ENCODE measurements at places on chromosomes 3 and 15. TPM values are rescaled to one million over a fixed set of nuclear protein-coding genes. Genes with fewer than 3 reads are reported as not detected.

DNA sequence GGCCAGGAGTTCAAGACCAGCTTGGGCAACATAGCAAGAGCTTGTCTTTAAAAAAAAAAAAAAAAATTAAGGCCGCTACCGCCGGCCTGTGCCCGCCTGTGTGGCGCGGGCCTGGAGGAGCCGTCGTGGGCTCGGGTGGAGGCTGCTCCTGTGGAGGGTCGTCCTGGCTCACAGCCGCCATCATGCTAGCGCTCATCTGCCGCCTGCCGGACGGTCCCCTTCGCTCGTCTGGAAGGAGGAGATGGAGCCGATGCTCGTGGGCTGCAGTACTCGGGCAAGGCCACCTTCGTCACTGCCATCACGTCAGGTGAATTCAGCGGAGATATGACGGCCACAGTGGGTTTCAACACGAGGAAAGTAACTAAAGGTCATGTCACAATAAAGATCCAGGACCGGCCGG is 37.4 kb downstream of the TFRC start:
- no peak for DNase-seq

- DNase-seq: peak; percentile 7
Measured at GRCh38 chr15:44798826-44799225, 62.5 kb downstream of the TRIM69 start.

- no peak for DNase-seq
Measured at GRCh38 chr3:62233065-62233464, 140.3 kb downstream of the FEZF2 start.

DNA sequence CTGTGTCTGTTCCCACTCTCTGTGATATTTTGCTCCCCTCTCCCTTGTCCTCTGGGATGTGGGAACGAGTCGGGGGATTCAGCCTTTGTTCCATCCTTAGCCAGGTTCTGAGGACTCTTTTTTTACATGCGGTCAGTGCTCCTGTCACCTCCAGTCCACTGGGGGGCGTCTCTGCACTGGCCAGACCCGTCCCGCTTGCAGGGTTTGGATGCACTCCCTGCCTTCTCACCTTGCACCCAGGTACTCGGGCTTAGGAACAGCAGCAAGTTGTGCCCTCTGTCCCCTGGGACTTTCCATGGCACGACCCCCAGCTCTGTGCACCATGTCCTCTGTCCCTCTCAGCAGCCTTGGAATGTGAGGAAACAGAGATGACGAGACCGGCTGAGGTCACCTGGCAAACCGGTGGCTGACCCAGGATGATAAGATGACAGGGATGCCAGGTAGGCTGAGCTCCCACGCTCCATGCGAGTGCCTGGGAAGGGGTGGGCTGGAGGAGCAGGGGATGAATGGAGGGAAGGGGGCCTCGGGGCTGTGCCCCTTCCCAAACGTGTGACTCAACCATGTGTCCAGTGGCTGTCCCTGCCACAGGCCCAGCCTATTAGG is 27.3 kb upstream of the FGD5 start:
- peak; percentile 45 for DNase-seq

DNA sequence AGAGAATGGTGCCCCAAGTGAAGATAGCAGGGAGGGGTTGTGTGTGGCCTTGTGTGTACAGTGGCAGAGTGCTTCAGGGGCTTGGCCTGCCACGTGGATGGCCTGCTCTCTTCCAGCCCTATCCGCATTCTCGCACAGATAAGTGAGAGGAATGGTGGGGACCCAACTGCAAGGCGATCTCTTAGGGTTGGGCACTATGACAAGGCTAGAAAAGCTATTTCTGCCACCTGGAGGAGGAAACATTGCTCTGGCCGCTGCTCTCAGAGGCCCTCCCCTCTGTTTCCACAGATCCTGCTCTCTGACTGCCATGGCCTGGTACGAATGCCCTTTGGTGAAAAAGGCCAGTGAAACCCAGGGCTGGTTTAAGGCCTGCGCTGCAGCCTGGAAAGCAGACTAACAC is 20.6 kb downstream of the EEFSEC start:
- DNase-seq: no peak

- DNase-seq: no peak
Measured at GRCh38 chr3:143814443-143814889, 33.8 kb downstream of the SLC9A9 start.

- peak; percentile 81 for DNase-seq
Measured at GRCh38 chr3:52533623-52534280, at the start of gene NT5DC2. Gene NT5DC2 (minus strand): TSS chr3:52533857. CDS start chr3:52533737, 120 bp downstream.

DNA sequence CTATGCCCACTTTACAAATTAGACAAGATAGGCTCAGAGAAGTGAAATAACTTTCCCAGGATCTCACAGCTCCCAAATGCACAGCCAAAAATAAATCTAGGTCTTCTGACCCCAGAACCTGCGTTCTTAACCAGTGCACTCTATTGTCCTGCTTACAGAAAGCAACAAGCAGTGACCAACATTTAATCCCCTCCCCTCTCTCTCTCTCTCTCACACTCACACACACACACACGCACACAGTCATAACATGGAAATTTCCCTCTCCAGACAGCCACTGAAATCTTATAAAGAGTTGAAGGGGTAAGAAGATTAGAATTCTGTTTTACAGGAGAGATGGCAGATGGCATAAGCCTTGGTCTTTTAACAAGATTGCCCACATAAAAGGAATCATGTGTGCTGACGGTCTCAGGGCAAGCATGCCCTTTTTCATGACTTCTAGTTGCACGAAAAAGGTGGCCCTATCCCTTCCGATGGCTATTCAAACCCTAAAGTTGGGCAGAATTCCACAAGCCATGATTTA is 29.4 kb downstream of the EOGT start:
- DNase-seq: no peak

DNA sequence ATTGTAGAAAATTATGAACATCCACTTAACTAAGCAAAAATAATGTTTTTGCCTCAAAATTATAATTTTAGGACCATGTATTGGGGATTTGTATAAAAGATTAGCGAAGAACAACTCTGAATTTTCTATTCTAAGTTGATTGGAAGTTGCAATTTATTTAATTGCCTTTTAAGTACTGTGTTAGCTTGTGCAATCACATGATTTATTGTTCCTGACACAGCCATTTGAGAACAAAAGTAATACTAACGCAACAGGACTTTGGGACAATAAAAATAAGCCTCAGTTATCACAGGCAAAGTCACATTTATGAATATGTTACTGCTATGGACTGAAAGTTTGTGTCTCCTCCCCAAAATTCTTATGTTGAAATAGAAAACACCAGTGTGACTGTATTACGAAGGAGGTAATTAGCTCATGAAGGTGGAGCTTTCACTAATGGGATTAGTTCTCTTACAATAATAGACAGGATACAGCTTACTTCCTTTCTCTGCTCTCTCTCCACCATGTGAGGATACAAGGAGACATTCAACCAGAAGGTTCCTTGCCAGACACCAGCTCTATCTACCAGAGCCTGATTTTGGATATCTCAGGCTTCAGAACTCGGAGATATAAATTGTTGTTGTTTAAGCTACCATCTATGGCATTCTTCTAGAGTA is 745.9 kb downstream of the ZBBX start:
- no peak for DNase-seq

GRCh38 chr15:25773248-25773647 is 89.9 kb downstream of the ATP10A start:
- no peak for DNase-seq

DNA sequence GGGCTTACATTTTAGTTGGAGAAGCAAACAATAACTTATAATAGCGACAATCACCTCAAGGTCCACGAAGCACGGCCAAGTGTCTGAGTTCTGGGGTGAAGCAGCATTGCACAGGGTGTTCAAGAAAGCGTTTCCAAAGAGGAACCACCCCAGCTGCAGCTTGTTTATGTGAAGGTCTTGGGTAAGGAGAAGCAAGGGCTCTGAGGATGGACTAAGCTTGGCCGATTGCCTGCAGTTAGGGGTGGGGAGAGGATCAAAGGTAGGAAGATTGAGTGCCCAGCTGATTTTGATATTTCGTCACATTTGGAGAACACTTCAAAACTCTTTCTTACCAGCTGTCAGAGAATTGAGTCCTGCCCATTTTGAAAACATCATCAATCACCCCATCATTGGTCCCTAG is 321.6 kb upstream of the DNAJC19 start:
- no peak for DNase-seq

GRCh38 chr3:146529021-146529420 is 15.4 kb downstream of the PLSCR1 start:
- no peak for DNase-seq

DNA sequence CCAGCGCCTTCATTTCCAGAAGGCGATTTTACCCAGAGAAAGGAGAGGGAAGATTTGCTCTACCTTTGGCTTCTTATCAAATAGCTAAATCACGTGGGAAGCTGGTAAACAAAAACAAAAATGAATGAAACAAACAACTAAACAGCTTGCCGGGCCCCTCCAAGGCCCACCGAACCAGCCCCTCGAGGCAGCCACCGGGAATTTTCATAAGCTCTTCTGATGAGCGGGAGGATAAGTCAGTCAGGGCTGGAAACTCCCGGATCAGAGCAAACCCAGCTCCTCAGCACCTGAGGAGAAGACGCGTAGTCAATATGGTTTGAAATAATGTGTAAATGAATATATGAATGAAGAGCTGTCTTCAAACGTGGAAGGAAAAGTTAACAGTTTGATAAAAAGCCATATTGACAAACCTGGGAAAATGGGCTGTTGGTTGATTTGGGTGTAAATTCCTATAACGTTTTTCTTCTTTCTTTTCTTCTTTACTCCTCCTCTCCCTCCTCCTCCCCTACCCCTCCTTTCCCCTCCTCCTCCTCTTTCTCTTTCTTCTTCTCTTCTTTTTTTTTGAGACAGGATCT is 10.7 kb downstream of the RPLP1 start:
- no peak for DNase-seq

- DNase-seq: peak; percentile 40
Measured at GRCh38 chr3:194890091-194890490, 204.4 kb downstream of the FAM43A start.

DNA sequence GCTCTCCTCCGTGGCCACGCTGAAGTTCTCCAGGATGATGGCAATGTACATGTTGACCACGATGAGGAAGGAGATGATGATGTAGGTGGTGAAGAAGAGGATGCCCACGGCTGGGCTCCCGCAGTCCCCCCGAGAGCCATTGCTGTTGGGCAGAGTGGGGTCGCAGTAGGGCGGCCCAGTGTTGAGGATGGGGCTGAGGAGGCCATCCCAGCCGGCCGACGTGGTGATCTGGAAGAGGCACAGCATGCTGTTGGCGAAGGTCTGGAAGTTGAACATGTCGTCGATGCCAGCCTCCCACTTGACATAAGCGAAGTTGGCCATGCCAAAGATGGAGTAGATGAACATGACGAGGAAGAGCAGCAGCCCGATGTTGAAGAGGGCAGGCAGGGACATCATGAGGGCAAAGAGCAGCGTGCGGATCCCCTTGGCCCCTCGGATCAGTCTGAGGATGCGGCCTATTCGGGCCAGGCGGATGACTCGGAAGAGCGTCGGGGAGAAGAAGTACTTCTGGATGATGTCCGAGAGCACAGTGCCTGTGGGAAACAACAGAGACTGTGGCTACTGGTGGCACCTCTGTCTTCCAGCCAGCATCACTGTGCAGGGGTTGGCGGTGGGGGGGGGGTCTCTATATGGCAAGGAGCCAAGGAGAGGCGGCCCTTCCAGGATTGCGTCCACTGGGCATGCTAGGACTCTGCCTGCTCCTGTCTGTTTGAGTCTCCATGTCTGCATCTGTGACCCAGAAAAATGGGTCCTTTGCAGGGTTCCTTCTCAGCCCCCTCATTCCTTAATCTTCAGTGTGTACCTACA is 55.1 kb downstream of the EXOG start:
- no peak for DNase-seq

- DNase-seq: no peak
Measured at GRCh38 chr3:26281284-26281985, 341.1 kb upstream of the LRRC3B start.

- DNase-seq: no peak
Measured at GRCh38 chr3:172977696-172978095, 163.3 kb downstream of the SPATA16 start.

DNA sequence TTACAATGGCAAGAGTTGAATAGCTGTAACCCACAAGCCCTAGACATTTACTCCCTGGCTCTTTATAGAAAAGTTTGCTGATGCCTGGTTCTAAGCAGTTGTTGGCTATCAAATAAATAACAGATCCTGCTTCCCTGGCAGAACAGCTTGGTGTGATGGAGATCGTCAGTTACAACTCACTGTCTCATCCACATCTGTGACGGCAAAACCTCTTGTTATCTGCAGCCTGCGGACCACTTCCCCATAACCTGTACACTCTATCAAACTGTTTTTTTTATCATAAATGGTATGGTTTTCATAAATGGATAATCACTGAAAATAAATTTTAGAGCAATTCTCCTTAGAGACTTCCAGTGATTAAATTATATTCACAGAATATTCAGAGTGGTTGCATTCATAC is 14.1 kb downstream of the ZDHHC3 start:
- DNase-seq: no peak

DNA sequence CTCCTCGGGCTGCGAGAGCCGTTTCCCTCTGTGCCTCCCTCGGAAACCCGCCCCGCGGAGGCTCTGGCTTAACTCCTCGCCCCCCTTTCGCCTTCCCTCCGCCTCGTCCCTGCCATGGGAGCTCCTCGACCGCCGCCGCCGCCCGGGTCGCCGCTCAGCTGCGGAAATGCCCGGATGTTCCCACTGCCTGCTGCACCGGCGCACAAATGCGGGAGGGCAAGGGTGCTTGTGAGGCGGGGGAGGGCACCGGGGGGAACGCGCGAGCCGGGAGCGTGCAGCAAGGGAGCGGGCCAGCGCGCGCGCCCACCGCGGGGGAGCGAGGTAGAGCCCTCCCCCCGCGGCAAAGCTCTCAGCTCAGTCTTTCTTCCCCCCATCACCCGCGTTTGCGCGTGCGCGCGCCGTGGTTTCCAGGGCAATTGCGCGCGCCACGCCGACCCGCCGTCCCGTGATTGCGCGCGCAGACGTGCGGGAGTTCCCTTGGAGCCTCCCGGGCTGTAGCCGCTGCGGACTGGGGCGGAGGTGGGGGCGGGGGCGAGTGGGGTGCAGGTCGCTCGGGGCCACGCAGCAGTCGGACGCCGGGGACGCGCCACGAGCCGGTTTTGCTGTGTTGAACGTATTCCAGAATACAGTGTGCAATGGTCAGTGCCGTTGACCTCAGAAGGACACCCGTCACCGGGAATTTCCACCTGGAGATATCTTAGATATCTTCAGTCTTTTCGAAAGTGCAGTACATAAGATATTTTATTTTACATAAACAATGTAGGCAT is at the start of gene DMXL2:
TSS of gene DMXL2 (minus strand) at position 168 of the 767 bp plus-strand sequence. CDS start 226 bp downstream, outside the sequence.
- peak; percentile 89 for DNase-seq

- no peak for DNase-seq
Measured at GRCh38 chr3:119420196-119420595, 43.2 kb downstream of the TMEM39A start.

GRCh38 chr15:100764778-100765466 is 114.7 kb upstream of the ALDH1A3 start:
- peak; percentile 96 for DNase-seq

DNA sequence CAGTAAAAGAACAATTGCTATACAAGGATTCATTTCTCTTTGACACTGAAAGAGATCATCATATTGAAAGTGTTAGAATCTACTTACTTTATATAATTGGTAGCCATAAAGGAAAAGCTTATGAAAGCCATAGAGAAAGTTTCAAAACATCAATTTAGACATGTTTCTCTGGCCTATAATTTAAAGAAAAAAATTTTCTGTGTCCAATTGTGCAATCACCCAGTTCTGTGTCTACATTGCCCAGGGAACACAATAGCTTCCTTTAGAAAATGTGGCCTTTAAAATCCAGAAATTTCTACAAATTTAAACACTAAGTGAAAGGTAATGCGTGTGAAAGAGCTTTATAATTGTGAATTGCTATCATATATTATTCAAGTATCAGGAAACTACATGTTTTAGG is 259.2 kb downstream of the GBE1 start:
- no peak for DNase-seq

The ALDH1A2 gene
- total RNA-seq: 0.78 TPM

The SEC62 gene
- 25.8 TPM for total RNA-seq

The RTP3 gene
- total RNA-seq: not detected

The TNFSF10 gene
- total RNA-seq: 11.7 TPM

The MKRN3 gene
- 3.5 TPM for total RNA-seq

The KBTBD12 gene
- total RNA-seq: not detected

The GNB4 gene
- 91.1 TPM for total RNA-seq

Measured in RPMI7951 (cell line).